Gastrocnemius medialis (tissue), 4 donors: ENCODE measurements at places on chromosomes 13 and 19. TPM values are rescaled to one million over a fixed set of nuclear protein-coding genes. Genes with fewer than 3 reads are reported as not detected.

DNA sequence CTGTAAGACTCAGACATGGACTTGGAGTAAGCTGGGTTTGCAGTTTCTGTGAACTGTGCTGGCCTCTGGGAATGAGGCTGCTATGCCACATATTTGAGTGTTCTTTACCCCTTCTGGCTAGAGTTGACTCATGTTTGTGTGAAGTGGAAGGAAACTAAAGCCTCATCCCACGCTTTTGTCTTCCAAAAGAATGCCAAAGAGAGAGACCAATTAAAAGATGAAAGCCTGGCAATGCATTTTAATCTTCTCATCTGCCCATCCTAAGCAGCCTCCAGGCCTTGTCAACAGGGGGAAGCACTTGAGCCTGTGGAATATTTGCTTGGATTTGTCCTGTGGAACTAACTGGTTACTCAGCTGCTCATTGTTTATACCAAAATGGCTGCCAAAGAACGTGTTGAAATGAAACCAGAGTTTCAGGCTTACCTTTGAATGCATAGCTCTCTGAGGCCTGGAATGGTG lies 49.1 kb downstream of the LMO7 start:
- no peak for DNase-seq

GRCh38 chr19:47296036-47296435 lies 13.6 kb upstream of the C5AR1 start:
- DNase-seq = peak; percentile 41

- DNase-seq = no peak
These were observed 41.4 kb downstream of the DEDD2 start for GRCh38 chr19:42175952-42176648.

GRCh38 chr19:24069905-24070657 lies 16.9 kb upstream of the ZNF254 start:
- DNase-seq = no peak

DNA sequence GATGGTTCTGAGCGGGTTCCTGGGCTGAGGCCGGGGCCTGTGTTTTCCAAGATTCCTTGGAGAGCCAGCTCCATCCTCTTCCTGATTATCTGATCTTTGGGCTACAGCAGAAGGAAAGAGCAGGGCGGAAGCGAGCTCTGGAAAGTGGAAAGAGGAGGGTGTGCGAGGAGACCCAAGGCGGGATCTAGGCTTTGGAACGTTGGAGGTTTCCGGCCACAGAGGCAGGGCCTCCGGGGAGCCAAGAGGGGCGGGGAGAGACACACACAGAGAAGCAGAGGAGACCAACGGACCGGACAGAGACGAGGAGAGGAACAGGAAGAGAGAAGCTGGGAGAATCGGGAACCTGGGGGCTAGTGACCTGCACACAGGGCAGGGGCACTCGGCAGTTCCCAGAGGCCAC lies at the start of gene CLEC11A:
Gene CLEC11A, plus strand, starts transcription at position 296 of the 400 bp plus-strand sequence. CDS start 162 bp downstream, outside the sequence.
- no peak for DNase-seq

GRCh38 chr13:28622286-28622685 lies 36.6 kb upstream of the POMP start:
- DNase-seq = peak; percentile 59

GRCh38 chr19:34501339-34502320 lies 20.1 kb downstream of the WTIP start:
- peak; percentile 79 for DNase-seq

DNA sequence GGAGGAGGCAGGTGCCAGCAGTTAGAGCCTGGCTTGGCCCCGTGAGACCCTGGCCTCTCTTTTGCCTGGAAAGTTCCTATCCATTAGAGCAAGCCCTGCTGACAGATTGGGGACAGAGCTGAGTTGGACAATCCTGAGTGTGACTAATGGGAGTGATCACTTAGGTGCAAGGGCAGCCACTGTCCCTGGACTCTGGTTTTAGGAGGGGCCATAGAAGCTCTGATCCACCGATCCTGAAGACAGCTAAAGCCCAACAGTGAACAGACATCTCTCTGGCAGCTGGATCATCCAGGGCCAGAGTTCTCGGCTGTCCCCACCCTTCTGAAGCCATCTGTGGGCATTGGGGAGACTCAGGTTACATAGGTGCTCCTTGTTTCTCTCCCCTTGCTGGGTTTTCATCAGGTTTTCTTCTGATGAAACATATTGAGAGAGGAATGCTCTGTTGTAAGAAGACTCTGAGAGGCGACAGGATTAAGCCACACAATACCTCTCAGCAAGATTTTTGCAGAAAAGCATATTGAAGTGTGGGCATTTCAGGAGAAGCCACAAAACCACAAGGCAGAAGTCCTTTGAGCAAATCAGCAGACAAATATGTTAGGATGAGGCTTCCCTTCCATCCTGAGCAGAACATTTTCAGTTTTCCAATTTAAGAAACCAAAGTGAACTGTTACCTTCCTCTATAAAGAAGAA lies 288.0 kb upstream of the MAB21L1 start:
- no peak for DNase-seq

- no peak for DNase-seq
These were observed 14.6 kb upstream of the CLC start for GRCh38 chr19:39752390-39752789.

- DNase-seq = no peak
These were observed 161.4 kb upstream of the SPRY2 start for GRCh38 chr13:80502359-80502758.

- DNase-seq = no peak
These were observed 81.4 kb upstream of the ZNF98 start for GRCh38 chr19:22503524-22503923.

DNA sequence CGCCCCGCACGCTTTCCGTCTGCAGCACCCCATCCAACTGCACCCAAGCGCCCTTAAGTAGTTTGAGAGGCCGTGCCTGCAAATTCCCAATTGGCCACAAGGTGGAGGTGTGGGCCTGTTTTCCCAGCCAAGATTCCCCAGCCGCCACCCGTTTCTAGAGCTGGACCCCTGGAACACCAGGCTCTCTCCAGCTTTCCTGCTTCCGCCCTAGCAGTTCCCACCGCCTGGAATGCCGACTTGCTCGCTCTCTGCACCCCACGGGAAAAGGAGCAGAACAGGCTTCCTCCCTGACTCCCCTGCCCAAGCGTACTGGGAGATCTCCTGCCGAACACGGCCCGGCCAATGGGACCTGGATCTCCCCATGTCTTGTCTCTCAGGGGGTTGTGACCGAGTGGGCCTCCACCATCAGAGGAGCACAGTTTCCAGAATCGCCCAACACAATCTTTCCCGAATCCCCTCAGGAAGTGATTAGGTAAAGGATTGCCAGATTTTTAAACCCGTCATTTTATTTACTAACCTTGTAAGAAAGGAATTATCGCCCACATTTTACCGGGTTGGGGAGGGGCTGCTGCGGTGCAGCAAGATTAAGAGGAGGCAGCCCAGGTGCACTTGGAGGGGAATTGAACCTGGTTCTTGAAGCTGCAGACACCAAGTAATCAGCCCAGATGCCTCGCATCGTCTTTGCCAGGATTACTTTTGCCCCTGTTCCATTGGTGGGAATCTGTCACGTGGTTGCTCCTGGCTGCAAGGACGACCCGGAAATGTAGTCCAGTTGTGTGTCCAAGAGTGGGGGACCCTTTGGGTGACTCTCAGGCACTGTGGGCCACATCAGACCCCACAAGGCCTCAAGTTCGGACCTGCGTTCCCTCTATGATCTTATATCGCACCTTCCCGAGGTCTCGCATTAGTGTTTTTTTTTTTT lies 3.5 kb upstream of the NAPSA start:
- peak; percentile 83 for DNase-seq

GRCh38 chr19:50184196-50184595 lies 19.2 kb upstream of the MYH14 start:
- DNase-seq = no peak

DNA sequence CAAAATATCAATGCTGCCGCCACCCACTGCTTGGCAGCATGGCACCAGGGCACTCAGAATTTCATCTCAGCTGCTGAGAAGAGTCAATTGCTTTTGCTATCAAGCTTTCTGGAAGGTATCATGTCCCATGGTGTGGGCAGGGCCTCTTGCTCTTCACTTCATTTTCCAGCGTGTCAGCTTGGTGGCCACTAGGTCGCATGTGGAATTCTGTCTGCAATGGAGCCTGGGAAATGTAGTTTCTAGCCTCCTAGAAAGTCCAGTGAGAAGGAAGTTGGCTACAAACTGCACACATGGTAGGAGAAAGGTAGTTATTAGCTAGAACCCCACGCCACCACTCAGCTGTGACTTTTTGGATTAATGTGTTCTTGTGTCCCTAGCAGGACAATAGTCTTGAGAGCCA lies 105.3 kb downstream of the MYO16 start:
- DNase-seq = no peak

DNA sequence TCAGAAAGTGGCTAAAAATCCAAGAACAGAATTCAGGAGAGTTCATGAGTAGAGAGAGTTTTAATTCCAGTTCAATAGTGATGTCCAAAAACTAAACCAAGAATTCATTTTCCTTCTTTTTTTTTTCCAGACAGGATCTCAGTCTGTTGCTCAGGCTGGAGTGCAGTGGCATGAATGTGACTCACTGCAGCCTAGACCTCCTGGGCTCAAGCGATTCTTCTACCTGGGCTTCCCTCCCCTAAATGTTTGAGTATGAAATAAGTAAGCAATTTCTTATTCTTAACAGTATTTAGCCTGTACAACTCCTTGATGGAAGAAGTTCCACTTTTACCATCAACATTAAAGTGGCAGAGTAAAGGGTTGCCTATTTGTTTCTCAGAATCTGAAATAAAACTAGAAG lies 3.8 kb downstream of the COMMD6 start:
- DNase-seq = no peak

DNA sequence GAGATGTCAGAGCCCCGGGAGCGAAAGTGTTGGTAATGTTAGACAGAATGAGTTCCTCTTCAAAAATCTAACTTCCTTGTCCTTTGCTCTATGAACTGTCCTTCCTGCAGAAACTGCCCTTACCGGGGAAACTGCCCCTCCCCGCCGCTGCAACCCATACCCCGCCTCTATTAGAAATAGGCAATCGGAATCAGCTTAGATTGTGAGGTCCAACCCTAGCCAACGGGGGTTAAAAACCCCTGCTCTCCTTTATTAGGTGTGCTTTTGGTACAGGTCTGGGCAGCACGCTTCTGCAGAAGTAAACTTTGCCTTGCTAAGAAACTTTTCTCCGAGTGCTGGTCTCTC lies 11.5 kb upstream of the CAPNS1 start:
- no peak for DNase-seq

DNA sequence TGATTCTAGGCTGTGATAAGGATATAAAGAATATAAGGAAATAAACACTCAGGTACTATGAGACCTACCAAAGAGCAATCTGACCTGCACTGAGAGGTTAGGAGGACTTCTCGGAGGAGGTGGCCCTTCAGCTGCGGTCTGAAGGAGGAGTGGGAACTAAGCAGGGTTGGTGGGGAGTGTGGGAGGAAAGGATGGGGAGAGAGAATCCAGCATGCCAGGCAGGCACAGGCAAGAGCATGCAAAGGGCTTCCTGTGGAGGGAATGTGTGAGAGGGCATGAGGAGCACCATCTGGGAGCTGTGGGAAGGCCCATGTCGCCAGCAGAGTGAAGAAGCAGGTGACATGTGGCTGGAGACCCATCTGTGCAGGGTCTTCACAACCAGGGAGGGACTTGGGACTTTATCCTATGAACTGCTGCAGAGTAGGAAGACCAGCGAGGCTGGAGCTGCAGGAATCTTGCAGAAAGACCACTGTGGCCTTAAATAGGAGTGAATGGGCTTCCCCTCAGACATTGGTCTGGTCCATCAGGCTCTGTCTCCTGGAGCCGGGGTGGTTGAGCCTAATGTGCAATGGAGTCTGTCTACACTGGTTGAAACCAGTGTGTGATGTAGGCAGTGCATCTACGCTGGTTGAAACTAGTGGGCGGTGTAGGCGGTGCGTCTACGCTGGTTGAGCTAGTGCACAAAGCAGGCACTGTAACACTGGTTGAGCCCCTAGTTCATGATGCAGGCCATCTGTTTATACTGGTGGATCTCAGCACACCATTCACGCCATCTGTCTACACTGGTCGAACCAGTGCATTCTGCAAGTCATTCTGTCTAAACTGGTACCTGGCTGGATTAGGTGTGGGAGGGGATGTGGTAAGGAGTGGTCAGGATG lies 6.4 kb downstream of the CHST8 start:
- DNase-seq = no peak

GRCh38 chr19:50281491-50281890 lies 47.7 kb downstream of the KCNC3 start:
- no peak for DNase-seq

DNA sequence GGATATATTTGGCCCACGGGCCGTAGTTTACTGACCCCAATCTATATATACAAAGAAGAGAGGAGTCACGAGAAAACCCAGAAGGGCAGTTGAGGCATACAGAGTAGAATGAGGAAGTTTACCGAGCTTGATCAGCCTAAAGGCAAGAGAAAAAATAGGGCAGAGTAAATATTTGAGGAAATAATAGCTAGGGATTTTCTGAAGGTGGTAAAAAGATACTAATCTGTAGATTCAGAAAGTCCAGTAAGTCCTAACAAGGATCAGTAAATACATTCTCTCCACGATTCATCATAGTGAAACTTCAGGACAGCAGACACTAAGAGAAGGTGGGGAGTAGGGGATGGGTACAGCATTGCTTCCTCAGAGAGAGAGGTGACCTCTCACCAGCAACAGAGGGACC lies 248.1 kb downstream of the ATP8A2 start:
- DNase-seq = no peak

- no peak for DNase-seq
These were observed 1921.2 kb upstream of the PRR20A start for GRCh38 chr13:55219538-55219937.

DNA sequence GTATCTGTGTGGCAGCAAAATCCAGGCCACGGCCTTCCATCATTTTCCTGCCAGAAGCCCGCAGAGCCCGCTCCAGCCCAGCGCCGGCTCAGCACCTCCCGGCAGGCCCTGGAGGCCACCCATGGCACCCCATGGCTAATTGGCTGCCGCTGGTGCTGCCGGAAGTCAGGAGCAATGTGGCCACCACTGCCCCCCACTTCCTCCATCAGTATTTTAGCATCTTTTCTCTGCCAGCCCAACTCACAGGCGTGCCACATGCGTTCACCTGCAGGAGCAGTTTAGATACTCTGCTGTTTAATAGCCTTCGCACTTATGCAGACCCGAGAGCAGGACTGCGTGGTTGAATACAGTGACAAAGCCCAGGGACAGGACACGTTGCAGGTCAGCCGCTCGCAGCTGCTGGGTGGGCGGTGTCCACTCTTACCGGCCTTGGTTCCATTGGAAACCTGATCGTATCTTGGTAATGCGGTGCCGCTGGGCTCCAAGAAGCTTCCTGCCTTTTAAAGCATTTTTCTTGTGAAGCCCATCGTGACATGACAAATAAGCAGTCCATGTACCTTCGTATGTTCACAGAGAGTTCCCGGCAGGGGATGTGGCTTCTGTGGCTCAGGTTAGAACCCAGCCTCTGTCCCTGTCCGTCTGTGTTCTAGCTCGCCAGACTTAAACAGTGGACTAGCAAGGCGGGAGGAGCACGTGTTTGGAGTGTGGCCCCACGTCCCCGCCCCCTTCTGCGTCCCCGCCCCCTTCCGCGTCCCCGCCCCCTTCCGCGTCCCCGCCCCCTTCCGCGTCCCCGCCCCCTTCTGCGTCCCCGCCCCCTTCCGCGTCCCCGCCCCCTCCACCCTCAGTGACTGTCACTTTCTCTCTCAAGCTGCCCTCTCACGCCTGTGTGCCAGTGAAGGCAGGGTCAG lies 162.0 kb upstream of the SOX1 start:
- DNase-seq = no peak

METTL21C gene
- not detected for total RNA-seq

ZNF723 gene
- not detected for total RNA-seq

CERS1 gene
- 3.7 TPM for total RNA-seq

ZNF530 gene
- 2.7 TPM for total RNA-seq

PGLYRP2 gene
- not detected for total RNA-seq

MBD3L3 gene
- not detected for total RNA-seq

WTIP gene
- total RNA-seq = 8.1 TPM

PSG11 gene
- total RNA-seq = not detected

SUGP2 gene
- 38.2 TPM for total RNA-seq

MUC16 gene
- not detected for total RNA-seq

C13orf42 gene
- total RNA-seq = not detected

ZNF571 gene
- total RNA-seq = 1.5 TPM
